Stimulated activated CD4-positive, alpha-beta T cell treated with anti-CD3 and anti-CD28 coated beads, TNF-alpha, amount 100 ng/mL, for 4 hours (primary cell): ENCODE measurements at places on chromosomes 5 and 9.

GRCh38 chr5:114099161-114099560 is 262.7 kb upstream of the KCNN2 start:
- DNase-seq, result no peak

DNA sequence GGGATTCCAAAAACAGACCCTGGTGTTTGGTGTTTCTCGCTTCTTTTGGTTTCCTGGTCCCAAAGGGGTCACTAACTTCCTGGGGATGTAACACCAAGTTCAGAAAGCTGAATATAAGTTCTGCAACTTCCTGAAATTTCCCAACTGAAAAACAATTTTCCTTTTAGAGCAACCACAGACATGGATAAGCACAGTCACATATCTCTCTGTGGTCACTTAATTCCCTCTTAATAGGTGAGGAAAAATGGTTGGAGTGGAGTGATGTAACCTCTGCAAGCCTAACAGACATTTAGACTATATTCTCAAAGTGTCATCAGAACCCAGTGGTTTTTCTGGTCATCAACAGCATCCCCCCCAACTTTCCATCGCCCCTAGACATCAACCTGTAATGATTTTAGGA is 135.3 kb downstream of the PRELID2 start:
- DNase-seq, result no peak

- no peak for DNase-seq
Observed at GRCh38 chr5:380701-381309, 59.3 kb downstream of the AHRR start.

GRCh38 chr5:178386336-178386931 is 153.8 kb upstream of the PHYKPL start:
- DNase-seq, result no peak

DNA sequence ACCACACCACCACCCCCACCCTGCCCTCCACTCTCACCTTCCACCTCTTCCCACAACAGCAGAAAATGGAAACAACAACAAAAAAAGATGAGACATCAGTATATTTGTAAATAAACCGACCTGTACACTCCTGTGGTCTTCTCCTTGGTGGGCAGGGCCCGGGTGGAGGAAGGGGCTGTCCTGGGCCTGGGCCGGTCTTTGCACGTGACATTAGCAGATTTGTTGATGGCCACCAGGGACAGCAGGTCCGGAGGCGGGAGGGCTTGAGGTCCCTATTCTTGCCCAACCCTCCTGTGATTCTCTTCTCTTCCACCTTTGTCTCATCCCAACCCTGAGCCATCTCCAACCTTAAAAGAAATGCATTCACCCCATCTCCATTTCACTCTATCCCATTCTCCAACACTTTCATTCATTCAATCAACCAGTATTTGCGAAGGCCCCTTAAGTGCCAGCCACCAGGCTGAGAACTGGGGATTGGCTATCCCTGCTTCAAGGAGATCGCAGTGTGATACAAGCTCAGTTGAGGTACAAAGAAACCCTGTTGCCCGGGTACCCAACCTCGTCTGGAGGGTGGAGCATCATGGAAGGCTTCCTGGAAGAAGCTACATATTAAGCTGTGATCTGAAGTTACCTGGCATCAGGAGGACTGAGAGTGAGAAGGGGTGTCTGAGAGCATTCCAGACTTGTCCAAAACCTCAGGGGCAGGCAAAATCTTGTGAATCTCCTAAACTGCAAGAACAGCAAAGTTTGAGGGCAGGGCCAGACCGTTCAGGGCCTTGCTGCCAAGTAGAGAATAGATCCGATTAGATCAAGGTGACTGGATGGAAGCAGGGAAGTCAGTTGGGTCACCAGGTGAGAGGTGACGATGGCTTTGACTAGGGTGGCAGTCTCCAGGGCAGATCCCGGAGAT is 87.4 kb downstream of the LMX1B start:
- DNase-seq, result no peak
